Stimulated activated CD4-positive, alpha-beta T cell treated with anti-CD3 and anti-CD28 coated beads, Interleukin-15, amount 100 ng/mL, for 1 hour (primary cell): ENCODE measurements at places on chromosomes 13 and 19.

GRCh38 chr19:46753420-46754155, 7.3 kb upstream of the STRN4 start:
- peak; percentile 35 for DNase-seq

DNA sequence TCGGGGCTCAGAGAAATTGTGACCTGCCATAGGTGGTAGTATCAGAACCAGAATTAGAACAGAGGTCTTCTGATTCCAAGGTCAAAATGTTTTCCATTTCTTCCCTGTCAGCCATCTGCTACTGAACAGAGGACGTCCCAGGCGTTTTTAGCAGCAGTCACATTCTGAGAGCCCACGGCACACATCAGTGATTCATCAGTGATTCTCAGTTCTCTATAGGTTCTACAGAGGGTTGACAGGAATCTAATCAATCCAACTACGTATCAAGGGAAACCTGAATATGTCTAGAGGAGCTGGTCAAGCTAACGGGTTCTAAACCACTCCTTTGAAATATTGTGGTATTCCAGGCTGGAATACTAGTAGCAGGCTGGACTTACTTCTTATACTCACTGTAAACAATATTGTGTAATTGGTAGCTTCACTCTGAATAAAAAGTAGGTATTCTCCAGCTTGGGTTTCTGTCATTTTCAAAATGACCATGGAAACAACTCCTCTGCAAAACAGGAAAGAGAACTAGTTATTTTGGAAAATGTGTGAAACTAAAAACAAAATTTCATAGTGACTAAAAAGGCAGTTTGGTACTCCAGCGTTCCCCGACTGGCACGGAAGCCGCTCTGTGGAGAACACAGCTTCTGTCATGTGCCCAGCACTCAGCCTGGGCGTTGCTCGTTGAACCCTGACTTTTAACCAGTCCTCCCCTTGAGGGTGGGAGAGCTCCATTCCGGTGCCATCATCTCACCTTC, 43.2 kb downstream of the FLT3 start:
- DNase-seq: no peak

GRCh38 chr19:51258165-51259160, 7.6 kb downstream of the SIGLECL1 start:
- no peak for DNase-seq

- DNase-seq: no peak
Measured at GRCh38 chr19:1214299-1214861, 8.8 kb downstream of the STK11 start.

DNA sequence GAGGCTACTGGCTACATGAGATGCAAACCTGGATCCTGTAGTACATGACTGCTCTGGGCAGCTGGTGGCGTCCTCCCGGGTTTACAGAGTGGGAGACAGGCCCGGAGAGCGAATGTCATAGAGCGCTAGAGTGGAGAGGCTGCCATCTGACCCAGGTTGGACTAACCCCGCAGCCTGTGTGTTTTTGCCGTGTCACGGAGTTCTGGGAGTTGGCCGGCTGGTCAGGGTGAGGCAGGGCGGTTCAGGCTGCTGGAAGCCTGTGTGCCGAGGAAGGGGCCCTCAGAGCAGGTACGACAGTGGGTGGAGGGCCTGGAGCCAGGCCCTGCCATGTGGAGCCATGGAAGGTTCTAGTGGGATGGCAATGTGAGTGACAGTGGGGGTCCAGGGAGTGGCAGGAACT, 12.5 kb downstream of the CRTC1 start:
- DNase-seq: no peak

DNA sequence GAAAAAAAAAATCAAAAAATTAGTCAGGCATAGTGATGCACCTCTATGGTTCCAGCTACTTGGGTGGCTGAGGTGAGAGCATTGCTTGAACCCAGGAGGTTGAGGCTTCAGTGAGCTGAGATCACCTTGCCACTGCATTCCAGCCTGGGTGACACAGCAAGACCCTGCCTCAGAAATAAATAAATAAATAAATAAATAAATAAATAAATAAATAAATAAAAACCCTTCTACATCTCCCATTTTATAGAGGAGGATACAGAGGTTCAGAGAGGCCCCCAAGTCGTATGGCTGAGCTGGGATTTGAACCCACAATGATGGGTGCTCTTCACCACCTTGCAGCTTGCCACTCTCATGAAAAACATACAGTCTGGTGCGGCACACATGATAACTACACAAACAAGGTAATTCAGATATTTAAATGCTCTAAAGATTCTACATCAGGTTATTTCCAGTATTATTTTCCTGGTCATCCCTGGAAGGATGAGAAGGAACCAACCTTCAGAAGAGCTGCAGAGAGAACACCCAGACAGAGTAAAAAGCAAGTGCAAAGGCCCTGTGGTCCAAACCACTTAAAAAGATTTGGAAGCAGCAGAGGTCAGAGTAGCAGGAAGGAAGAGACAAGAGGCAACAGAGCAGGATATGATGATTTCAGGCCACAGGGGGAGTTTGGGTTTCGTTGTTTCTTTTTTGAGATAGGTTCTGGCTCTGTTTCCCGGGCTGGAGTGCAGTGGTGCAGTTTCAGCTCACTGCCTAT, 29.2 kb upstream of the OR1M1 start:
- DNase-seq: no peak

- no peak for DNase-seq
Measured at GRCh38 chr13:24502533-24503378, 9.8 kb downstream of the PARP4 start.

- no peak for DNase-seq
Measured at GRCh38 chr19:43699506-43700394, 16.1 kb upstream of the IRGC start.

DNA sequence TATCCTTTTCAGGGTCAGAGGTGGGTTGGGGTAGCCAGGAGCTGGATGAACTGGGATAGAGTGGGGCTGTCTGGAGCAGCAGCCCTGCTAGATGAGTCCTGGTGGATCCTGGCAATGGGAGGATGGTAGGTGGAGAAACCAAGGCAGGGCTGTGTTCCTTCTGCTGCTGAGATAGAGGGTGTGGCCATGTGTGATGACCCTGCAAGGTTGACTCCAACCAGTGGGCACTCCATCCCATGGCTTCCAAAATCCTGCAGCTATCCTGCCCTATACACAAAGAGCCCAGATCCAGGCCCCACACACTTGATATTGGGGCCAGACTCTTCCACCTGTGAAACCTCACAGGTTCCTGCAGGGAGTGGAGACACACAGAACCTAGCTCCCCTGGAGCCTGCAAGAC, 2.4 kb upstream of the ZNF446 start:
- DNase-seq: no peak

DNA sequence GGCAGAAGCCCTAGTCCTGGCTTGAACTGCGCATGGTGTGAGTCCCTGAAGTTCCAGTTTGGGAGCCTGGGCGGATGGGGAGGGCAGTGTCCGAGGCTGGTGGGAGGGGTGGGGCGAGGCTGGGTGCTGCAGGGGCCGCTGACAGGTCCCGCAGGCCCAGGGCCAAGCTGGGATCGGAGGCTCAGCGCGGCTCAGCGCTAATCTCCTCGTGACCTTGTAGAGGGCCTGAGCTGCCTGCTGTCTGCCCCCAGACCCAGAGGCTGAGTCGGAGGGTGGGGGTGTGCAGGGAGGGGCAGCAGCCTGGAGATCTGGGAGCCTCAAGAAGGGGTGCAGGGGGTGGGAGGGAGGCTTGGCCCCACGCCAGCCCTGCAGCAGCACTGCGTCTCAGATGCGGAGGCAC, 3.0 kb downstream of the ATP1A3 start:
- DNase-seq: no peak

DNA sequence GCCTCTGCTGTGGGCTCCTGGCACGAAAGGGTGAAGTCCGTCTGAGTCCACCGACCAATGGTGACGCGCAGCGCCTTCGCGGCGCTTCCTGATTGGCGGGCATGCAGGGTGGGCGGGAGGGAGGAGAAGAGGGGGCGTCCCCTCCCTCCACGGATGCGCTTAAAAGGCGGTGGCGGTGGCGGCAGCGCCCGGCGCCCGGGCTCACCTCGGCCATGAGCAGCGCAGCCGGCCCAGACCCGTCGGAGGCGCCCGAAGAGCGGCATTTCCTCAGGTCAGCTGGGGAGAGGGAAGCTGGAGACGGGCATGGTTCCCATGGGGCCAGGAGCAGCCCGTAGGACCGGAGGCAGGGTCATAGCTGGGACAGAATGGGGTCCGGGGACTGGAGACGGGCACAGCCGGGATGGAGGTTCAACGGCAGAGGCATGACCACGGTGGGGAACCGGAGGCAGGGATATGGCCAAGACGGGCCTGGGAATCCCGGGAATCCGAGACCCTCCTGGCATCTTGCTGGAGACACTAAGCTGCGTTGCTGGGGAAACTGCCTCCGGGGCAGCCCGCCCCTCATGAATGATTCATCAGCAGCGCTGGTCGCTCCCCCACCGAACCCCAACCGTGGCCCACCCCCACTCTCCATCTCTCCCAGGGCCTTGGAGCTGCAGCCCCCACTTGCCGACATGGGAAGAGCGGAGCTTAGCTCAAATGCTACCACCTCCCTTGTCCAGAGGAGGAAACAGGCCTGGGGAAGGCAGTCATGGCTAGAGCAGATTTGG, at the start of gene YJEFN3:
Gene YJEFN3, plus strand, starts transcription at position 191 of the 770 bp plus-strand sequence. Its CDS starts 22 bp downstream, at position 213.
- no peak for DNase-seq

DNA sequence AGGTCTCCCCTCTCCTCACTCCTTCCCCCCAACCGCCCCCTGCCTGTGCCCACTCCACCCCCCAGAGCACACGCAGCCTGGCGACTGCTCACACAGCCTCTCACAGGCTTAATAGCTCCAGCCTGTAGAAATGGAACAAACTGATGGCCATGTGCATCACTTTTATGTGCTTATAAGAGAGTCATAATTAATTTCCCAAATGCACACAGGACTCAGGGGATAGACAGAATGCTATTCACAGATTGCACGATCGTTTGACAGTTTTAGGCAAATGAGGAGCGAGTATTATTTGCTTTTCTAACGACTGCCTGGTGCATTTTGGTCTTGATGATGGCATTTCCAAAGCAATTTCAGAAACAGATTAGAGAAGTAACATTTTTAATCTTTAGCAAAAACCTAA, 97.7 kb upstream of the VSTM2B start:
- no peak for DNase-seq

DNA sequence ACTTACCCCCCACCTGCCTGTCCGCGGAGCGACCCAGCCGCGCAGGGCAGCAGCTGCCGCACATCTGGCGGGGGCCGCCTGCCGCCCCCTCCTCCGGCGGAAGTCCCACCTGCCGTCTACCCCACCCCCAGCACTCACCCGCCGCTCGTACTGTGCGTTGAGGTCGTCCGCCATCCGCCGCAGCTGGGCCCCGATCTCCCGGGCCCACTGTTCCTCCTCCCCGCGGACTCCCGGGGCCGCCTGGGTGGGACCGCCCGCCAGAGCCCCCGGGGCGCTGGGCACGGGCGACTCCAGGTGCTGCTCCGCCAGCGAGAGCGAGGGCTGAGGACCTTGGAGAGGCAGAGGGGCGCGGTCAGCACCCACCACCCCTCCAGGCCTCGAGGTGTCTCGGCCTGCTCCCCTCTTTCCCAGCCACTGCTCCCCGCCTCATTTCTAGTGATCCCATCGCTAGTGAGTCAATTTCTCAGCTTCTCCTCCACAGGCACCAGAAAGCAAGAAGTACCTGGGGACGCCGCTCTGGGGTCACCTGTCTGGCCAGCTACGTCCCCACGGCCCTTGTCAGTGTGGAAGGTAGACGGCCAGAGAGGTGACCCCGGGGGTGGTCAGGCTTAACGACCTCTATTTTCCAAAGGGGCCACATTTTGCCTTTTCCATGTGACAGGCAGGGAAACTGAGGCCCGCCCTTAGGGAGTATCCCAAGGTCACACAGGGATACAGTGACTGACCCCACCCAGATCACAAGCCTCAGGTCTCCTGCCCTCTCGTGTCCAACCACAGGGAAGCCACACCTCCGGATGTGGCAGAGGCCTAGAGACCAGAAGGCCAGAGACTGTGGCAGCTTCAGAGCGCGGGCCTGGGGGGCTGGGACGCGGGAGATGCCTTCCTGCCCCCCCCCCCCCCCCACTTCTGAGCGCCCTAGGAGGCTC, 4.3 kb downstream of the BBC3 start:
- DNase-seq: no peak

GRCh38 chr13:42607546-42607945, 33.6 kb downstream of the TNFSF11 start:
- no peak for DNase-seq

DNA sequence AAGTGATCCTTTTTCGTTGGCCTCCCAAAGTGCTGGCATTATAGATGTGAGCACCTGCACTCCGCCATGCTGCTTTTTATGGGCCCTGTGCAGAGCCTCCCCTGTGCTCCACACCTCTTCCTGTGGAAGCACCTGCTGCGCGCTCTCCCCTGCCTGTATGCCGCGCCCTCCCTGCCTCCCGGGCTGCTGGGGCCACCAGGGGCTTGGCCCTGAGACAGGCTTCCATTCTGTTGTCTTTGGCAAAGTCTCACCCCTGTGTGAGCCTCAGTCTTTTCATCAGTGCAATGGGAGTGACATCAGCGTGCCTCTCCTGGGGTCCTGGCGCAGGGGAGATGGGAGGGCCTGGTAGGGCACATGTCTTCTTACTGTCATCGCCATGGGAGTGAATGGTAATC, 1.3 kb downstream of the FAM174C start:
- no peak for DNase-seq

DNA sequence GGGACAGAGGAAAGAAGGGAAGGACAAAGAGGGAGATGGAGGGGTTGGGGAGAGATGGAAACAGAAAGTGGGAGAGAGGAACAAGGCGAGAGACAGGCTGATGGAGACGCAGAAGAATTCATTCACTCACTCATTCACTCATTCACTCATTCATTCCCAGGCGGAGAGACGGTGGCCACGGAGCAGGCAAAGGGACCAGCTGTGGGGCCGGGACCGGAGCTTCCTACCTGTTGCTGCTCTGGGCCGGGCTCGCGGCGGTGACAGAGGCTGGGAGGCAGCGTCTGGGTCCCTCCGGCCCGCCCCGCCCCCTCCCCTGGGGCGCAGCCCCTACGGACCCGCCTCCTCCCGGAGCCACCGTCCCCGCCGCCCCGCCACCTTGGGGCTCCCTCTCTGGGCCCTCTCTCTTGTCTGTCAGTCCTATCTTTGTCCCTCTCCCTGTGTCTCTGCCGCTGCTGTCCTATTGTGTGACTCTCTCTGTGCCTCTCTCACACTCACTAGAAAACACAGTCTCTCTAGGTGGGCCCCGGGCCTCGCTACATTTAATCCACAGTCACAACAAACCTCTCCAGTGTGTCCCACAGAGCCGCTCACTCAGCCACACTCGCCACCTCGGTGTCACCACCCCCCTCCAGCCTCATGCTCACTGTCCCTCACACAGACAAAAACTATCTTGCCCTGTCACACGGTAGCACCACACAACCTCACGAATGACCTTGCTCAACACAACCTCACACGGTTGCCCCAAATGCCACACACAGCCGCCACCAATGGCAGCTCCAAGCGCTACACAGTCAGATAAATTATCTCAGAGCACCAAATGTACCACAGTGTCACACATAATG, at the start of gene GNG8:
Gene GNG8, minus strand, starts transcription at position 283 of the 842 bp plus-strand sequence. CDS start 1,520 bp downstream, outside the sequence.
- no peak for DNase-seq

DNA sequence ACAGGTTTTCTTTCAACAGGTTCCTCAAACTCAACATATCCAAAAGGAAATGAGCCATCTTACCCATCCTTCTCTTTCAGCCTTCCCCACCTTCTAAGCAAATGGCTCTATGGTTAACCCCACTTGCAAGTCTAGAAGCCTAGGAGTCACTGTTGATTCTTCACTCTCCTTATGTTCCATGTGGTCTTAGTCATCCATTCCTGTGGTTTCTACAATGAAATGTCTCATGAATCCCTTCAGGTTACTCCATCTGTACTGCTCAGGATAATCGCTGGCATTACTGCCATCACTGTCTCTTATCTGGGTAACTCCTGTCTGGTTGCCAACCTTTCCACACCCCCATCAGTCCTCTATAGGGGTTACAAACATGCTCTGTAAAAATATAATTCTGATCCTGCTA, 381.3 kb downstream of the ENOX1 start:
- DNase-seq: no peak
